Activated naive CD4-positive, alpha-beta T cell (primary cell): ENCODE measurements at places on chromosomes 11 and 22.

DNA sequence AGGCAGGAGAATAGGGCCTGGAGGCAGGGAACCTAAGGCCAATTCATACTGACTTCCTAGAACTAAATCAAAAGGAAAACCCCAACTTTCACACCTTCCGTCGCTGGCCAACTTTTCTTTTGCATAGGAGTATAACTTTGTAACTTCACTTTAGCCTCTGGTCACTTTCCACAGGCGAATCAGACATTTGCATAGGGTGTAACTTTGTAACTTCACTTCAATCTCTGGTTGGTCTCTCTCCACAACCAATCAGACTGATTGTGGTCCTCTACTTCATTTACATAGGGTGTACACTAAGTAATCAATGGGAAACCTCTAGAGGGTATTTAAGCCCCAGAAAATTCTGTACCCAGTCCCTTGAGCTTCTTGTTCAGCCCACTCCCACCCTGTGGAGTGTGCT is 11.5 kb upstream of the TMPRSS4 start:
- no peak for DNase-seq

- DNase-seq = no peak
Observed at GRCh38 chr11:75554258-75555022, 7.6 kb upstream of the SERPINH1 start.

DNA sequence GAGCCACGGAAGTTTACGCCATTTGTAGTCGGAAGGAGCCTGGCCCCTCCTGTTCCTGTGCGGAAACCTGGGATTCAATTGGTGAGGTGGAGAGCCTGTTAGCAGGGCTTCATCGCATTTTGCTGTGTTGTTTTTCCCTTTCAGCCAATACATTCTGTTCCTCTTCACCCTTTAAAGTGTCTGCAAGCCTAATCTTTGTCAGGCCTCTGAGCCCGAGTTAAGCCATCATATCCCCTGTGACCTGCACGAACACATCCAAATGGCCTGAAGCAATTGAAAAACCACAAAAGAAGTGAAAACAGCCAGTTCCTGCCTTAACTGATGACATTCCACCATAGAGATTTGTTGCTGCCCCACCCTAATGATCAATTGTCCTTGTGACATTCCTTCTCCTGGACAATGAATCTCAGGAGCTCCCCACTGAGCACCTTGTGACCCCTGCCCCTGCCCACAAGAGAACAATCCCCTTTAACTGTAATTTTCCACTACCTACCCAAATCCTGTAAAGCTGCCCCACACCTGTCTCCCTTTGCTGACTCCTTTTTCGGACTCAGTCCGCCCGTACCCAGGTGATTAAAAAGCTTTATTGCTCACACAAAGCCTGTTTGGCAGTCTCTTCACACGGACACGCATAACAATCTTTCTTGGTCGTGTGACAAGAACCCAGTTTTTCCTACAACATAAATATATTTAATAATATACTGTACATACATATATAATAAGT is 37.1 kb upstream of the MMP12 start:
- no peak for DNase-seq

- DNase-seq = no peak
Observed at GRCh38 chr11:34495239-34495723, 18.3 kb downstream of the ELF5 start.

DNA sequence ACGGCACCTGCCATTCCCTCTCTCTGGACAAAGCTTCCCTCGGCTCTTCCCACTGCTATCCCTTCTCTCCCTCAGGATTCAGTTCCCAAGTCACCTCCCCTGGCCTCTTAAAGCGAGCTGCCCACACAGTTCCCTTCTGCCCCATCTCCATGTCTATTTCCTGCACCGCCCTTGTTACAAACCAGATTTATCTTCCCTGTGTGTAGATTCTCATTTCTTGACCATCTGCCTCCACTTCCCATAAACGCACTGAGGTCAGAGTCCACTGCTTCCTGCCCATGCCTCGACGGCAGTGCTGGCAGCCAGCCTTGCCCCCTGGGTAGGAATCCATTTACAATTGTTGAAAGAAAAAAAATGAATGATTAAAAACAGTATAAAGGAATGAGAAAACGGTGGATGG is 11.6 kb upstream of the APOBEC3B start:
- DNase-seq = no peak

DNA sequence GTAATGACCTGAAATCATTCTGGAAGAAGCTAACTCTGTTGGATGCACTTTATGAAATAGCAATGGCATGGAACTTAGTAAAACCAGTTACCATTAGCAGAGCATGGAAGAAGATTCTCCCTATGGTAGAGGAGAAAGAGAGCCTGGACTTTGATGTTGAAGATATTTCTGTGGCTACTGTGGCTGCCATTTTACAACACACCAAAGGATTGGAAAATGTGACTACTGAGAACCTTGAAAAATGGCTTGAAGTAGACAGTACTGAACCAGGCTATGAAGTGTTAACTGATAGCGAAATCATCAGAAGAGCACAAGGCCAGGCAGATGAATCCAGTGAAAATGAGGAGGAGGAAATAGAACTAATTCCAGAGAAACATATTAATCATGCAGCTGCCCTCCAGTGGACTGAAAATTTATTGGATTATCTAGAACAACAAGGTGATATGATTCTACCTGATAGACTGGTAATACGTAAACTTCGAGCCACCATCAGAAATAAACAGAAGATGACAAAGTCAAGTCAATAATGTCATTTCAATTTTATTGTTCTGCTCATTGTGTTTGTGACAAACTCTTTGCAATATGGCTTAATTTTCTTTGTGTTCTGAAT is 2.0 kb downstream of the JRKL start:
- DNase-seq = no peak
